ENCODE measurements at places on chromosomes 11 and 22.

DNA sequence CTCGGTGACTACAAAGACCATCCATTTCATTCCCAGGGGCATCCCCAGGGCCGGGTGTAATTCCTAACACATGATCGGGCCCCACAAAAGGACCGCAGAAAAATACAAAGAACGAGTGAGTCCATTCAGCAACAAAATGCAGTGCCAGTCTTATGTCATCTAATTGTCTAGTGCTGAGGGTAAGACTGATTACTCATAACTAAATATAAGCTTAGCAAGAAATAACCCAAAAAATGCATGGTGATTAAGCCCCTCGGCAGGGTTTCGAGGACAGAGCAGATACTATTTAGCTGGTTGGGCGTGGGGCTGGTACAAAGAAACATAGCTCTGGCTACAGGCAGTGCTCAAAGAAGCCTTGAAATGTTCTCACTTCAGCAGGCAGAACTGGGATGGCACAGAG is 1078.9 kb downstream of the OPCML start:
- no peaks in the 10 kb centered on the region for H3K27me3 ChIP-seq
- no peaks in the 10 kb centered on the region for H3K36me3 ChIP-seq
- H3K4me3 ChIP-seq = no peak overlapping the region
- H3K27ac ChIP-seq = no peak overlapping the region

GRCh38 chr11:18836417-18836816 is 44.8 kb upstream of the PTPN5 start:
- no peaks in the 10 kb centered on the region for H3K36me3 ChIP-seq
- no peaks in the 10 kb centered on the region for H3K27me3 ChIP-seq
- no peak overlapping the region for H3K27ac ChIP-seq
- H3K4me3 ChIP-seq = no peak overlapping the region

DNA sequence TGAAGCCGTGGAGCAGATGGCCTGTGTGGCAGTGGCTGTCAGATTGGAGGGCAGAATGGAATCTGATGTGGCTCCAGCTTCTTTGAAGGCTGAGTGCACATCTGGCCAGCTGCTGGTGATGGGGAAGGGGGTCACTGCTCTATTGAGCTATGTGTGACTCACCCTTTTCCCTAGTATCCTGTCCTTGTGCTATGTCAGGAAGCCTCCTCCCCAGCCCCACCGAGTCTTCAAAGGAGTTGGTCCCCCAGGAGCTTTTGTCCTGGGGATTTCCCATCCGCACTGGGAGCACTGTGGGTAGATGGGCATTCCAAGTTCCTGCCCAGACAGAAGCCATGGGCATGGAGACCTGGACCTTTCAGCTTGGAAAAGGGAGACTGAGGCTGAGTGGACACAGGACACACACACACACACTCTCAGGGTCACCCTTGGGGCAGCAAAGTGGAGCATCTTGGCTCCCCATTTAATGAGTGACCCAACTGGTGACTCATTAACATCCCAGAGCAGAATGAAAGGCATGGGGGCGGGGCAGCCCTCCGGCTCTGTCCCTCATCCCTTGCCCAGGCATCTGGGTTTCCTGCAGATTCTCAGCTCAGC is 3.3 kb downstream of the SERPINH1 start:
- DNase-seq = no peak
- peak overlapping the region; percentile 92 for H3K27ac ChIP-seq
- H3K4me3 ChIP-seq = no peak overlapping the region
- peaks cover 32% of the 10 kb centered on the region for H3K36me3 ChIP-seq

- no peak overlapping the region for H3K27ac ChIP-seq
Observed at GRCh38 chr22:22756109-22756508, 111.7 kb downstream of the GGTLC2 start.

DNA sequence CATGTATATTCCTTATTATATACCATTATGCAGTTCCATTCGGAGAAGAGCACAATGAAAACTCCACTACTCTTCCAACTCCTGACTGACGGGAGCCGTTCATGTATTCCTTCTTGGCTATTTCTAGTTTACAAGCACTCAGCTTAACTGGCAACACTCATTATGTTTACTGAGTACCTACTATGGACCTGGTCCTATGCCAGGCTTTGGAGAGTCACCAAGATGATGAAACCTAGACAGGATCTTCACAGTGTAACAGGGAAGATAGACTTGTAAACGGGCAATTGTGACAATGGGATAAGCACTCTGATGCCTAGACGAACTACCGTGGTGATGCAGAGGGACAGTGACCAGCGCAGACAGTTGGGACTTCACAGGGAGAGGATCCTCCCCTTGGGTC is 22.3 kb upstream of the ST3GAL4 start:
- H3K36me3 ChIP-seq = no peaks in the 10 kb centered on the region
- no peak for DNase-seq
- no peak overlapping the region for H3K4me3 ChIP-seq
- H3K27ac ChIP-seq = peak overlapping the region; percentile 85
- peaks cover 28% of the 10 kb centered on the region for H3K4me1 ChIP-seq

- H3K36me3 ChIP-seq = no peaks in the 10 kb centered on the region
- H3K4me1 ChIP-seq = no peaks in the 10 kb centered on the region
- no peak overlapping the region for H3K27ac ChIP-seq
Observed at GRCh38 chr22:16838073-16838472, 12.9 kb upstream of the XKR3 start.

DNA sequence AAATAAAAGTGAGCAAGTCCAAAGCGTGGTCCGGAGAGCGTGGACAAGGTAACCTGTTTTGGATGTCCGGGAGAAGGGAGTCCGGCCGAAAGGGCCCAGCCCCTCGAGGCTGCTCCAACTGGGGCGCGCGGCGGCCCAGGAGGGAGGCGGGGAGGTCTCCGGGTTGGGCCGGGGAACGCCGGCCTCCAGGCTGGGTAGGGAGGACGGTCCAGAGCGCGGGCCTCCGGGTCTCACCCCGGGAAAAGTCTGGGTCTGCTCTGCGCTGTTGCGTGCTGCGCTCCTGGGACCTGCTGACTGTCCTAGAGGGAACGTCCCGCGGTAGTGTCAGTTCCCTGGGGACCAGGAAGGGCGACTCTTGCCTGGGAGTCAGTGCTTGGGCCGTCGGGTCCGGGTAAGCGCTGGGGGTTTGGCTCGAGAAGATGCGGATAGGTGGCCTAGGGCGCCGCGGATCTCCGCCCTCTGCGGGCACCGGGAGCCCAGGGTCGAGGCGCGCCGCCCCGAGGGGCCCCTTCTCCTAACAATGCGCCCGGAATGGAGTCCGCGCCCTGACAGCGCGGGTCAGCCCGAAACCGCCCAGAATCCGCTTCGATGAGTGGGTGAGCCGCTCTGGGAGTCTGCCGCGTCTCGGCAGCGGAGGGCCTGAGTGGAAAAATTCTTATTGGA is 988 bp upstream of the FLI1 start:
- H3K27me3 ChIP-seq = no peaks in the 10 kb centered on the region
- peak overlapping the region; percentile 60 for H3K4me3 ChIP-seq
- peak overlapping the region; percentile 97 for H3K27ac ChIP-seq
- no peaks in the 10 kb centered on the region for H3K36me3 ChIP-seq
- H3K4me1 ChIP-seq = 0 out of 2 replicates have a peak, but pooled peaks cover 10% of the 10 kb centered on the region

GRCh38 chr22:23225724-23226496 is 45.6 kb downstream of the BCR start:
- H3K4me3 ChIP-seq = no peak overlapping the region
- peaks cover 8% of the 10 kb centered on the region for H3K36me3 ChIP-seq
- H3K27ac ChIP-seq = peak overlapping the region; percentile 98
- no peak for DNase-seq
- peaks cover 19% of the 10 kb centered on the region for H3K4me1 ChIP-seq
- H3K27me3 ChIP-seq = no peaks in the 10 kb centered on the region

DNA sequence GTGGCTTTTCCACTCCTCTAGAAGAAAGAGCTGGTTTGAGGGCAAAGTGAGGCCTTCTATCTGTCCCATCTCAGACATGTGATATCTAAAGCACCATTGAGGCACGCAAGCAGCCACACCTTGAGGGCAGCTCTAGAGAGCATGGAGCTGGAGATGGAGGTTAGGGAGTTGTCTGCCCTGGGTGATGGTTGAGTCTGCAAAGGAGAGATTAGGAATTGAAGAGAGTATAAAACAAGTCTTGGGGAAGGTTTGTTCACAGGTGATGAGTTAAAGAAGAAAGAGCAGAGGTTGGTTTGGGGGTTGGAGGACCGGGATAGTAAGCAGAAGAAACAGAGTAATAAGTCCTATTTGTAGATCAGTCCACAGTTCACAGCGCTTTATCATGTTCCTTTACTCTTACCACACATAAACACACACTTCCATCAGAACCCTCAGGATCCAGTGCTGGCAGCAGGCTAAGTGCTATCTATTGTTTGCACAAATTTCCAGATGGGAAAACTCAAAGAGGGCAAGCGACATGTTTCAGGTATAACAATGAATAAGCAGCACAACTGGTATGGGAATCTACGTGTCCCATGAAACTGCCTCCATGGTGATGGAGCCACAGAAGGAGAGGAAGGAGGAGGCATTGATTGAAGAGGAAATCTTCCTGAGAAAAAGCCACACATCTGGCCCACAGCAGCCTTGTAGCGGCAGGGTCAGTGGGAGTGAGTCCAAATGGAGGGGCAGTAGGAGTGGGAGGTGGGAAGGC is 65.8 kb downstream of the RASSF10 start:
- no peaks in the 10 kb centered on the region for H3K36me3 ChIP-seq
- no peak overlapping the region for H3K27ac ChIP-seq
- H3K27me3 ChIP-seq = peaks cover 14% of the 10 kb centered on the region
- DNase-seq = no peak

DNA sequence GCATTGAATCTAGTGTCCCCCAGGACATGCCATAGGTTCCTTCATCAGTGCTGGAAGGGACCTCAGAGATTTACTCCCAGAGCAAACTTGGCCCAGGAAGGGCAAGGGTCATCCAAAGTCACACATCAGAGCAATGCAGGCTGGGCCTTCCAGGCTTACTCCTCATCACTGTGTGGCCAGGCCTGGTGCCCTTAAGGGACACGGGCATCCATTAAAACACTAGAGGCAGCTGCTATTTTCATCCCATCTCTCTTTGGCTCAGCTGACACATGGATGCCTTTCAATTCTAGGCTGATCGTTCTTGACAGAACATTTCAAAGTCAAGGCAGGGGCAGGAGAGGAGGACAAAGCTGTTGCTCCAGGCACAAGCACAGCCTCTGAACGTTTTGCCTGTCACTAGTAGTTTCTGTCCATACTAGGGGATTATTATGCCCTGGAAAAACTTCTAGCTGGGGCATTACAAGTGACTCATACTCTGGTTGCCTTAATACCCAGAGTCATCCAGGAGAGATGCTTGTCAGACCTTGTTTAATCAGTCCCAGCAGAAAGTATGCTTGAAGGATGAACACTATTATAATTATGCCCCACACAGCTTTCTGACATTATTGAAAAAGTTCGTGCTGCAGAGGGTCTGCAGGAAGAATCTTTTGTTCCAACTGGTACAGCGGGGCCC is 240.3 kb downstream of the TENM4 start:
- H3K27ac ChIP-seq = no peak overlapping the region
- H3K4me3 ChIP-seq = no peak overlapping the region
- H3K4me1 ChIP-seq = no peaks in the 10 kb centered on the region
- H3K36me3 ChIP-seq = no peaks in the 10 kb centered on the region
- no peaks in the 10 kb centered on the region for H3K27me3 ChIP-seq

DNA sequence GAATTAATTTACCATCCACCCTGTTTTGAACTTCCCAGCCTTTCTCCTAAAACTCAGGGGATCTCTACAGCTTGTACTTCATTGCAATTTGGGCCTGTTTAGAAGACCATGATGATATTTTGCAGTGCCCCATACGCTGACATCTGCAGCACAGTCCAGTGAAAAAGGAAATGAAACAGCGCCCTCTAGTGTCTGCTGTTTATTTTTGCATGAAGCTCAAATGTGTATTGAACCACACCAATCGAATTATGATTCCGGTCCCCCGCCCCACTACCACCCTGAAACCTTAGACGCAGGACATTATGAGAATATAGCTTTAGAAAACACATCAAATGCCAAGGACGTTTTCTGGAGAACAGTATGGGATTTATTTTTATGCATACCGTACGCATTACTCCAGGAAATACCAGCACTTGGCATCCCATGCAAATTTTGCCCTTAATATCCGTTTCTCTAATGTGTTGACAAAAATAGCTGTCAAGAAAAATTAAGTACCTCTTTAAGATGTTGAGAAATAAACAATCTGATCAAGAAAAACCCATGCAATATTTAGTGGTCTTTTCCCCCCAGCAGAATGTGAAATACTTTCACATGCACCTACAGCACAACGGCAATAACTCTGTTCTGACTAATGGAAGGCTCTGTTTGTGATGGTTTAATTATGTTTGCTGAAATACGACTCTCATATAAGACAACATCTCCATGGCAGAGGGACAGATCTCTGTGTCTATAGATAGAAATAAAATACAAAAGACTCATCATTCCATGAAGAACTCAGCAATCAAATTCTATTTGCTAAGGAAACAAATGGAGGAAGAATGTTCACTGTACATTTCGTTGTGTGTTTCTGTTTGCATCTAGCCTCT is 93.9 kb downstream of the TECTA start:
- no peaks in the 10 kb centered on the region for H3K36me3 ChIP-seq
- DNase-seq = peak; percentile 69
- peaks cover 2% of the 10 kb centered on the region for H3K4me1 ChIP-seq
- no peaks in the 10 kb centered on the region for H3K27me3 ChIP-seq
- no peak overlapping the region for H3K4me3 ChIP-seq

DNA sequence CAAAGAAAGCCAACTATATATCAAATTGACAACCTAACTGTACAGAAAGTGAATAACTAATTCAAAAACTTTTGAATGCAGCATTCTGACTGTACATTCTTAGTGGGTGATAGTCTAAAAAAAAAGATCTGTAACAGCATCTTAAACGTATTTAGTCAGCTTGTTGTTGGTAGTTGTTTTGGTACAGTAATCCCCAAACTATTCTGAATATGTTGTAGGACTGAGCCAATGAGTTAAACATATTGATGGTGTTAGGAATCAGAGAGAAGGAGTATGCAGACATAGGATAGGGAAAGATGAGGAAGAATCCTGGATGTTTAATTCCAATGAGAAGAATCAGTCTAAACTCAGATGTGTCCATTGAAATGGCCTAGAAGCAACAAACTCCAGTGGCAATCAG is 41.9 kb upstream of the KIRREL3 start:
- H3K4me3 ChIP-seq = no peak overlapping the region
- no peak for DNase-seq
- no peaks in the 10 kb centered on the region for H3K4me1 ChIP-seq
- H3K27ac ChIP-seq = no peak overlapping the region
- H3K36me3 ChIP-seq = no peaks in the 10 kb centered on the region

GRCh38 chr11:79390477-79390876 is 50.4 kb downstream of the TENM4 start:
- H3K27ac ChIP-seq = no peak overlapping the region
- no peak for DNase-seq
- H3K27me3 ChIP-seq = no peaks in the 10 kb centered on the region
- H3K4me1 ChIP-seq = peaks cover 30% of the 10 kb centered on the region

DNA sequence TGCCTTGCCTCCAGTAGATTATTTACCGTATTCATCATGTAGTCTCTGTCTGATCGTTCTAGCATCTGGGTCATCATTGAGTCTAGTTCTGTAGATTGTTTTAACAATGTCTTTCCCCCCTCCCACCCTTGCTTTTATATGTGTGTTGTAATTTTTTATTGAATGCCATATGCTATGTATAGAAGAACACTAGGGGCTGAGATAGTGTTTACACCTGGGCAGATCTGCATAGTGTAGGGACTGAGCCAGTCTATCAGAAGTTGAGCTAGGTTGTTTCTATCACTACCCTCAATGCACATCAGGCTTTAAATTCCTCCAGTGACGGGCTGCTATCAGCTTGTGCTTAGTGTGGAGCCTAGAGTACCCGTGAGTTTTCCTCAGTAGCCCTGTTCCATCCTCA is 61.6 kb downstream of the KREMEN1 start:
- H3K27me3 ChIP-seq = no peaks in the 10 kb centered on the region
- no peak overlapping the region for H3K4me3 ChIP-seq
- peaks cover 5% of the 10 kb centered on the region for H3K4me1 ChIP-seq

- H3K4me3 ChIP-seq = no peak overlapping the region
- no peak overlapping the region for H3K27ac ChIP-seq
- no peaks in the 10 kb centered on the region for H3K36me3 ChIP-seq
- H3K27me3 ChIP-seq = no peaks in the 10 kb centered on the region
- H3K4me1 ChIP-seq = no peaks in the 10 kb centered on the region
Observed at GRCh38 chr11:27618281-27618915, 81.9 kb downstream of the BDNF start.
